Thyroid gland (tissue), 4 donors: ENCODE measurements at places on chromosomes 7 and 10. TPM values are rescaled to one million over a fixed set of nuclear protein-coding genes. Genes with fewer than 3 reads are reported as not detected.
A peak's percentile ranks its signal among the peaks of the same experiment; 100 is the strongest.

DNA sequence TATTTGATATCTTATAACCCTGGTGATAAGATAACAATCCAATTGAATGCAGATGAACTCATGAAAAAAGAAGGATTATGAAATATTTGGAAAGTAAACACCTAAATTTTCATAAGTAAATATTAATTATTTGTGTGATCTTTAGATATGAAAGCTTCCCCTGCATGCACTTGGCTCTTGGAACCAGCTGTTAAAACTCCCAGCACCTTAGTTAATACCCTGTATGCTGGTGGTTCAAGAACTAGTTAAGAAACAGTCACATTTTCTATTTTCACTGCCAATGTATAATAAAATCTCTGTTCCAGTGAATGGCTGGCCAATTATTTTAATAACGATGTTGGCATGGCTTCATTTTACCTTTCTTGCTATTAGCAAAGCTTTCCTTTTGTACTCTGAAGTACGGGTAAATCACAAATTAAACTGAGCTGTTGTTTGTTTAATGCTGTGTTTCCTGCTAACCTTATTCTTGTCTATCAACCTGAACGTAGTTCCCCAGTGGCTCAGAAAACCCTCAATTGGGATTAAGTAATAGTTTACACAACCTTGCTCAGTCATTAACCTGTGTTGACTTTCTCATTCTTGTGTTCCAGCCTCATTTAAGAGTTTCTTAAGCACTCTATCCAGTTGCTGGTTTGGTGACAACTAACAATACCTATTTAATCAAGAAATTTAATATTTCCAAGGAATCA is 38.9 kb downstream of the MET start:
- H3K36me3 ChIP-seq: no peaks in the 10 kb centered on the region
- no peak for DNase-seq
- no peaks in the 10 kb centered on the region for H3K27me3 ChIP-seq
- H3K27ac ChIP-seq: peak overlapping the region; percentile 59

GRCh38 chr10:36946598-36946997 is 178.8 kb upstream of the ANKRD30A start:
- no peak overlapping the region for H3K27ac ChIP-seq
- H3K4me3 ChIP-seq: no peak overlapping the region
- no peaks in the 10 kb centered on the region for H3K4me1 ChIP-seq
- no peak for DNase-seq
- no peaks in the 10 kb centered on the region for H3K27me3 ChIP-seq

DNA sequence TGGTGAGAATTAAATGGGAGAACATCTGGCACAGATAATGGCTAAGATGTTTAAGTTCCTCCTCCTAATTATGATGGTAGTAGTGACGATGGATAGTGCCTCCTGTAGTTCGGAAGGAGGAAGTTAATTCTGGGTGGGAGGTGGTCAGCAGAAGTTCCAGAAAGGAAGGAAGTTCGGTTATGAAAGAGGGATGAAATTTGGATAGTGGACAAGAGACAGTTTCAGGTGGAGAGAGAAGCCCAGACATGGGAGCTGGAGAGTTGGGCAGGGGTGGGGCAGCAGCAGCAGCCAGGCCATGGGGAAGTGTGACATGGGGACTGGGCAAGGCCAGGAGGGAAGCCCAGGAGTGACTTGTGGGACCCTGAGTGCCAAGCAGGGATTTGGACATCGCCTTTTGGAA is 99.5 kb downstream of the CCNY start:
- H3K36me3 ChIP-seq: no peaks in the 10 kb centered on the region
- H3K4me3 ChIP-seq: no peak overlapping the region
- H3K27ac ChIP-seq: no peak overlapping the region
- DNase-seq: no peak
- no peaks in the 10 kb centered on the region for H3K4me1 ChIP-seq
- no peaks in the 10 kb centered on the region for H3K27me3 ChIP-seq

DNA sequence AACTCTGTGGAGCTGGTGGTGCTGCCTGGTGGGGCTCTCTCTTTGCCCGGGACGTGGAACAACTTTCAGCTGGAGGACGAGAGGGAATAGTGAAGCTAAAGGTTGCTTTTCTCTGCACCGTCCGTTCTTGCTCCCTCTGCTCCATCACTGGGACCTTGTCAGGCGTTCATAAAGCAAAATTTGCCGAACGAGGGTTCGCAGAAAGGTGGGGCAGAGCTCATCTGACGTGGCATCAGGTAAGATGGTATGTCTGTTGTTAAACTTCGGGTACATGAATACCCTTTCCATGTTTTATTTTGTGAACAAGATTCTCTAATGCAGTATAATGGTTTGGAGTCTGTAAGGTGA is 416 bp downstream of the BBS9 start:
- H3K36me3 ChIP-seq: no peaks in the 10 kb centered on the region
- H3K4me1 ChIP-seq: peaks cover 4% of the 10 kb centered on the region
- no peaks in the 10 kb centered on the region for H3K27me3 ChIP-seq
- H3K27ac ChIP-seq: no peak overlapping the region
- DNase-seq: no peak

DNA sequence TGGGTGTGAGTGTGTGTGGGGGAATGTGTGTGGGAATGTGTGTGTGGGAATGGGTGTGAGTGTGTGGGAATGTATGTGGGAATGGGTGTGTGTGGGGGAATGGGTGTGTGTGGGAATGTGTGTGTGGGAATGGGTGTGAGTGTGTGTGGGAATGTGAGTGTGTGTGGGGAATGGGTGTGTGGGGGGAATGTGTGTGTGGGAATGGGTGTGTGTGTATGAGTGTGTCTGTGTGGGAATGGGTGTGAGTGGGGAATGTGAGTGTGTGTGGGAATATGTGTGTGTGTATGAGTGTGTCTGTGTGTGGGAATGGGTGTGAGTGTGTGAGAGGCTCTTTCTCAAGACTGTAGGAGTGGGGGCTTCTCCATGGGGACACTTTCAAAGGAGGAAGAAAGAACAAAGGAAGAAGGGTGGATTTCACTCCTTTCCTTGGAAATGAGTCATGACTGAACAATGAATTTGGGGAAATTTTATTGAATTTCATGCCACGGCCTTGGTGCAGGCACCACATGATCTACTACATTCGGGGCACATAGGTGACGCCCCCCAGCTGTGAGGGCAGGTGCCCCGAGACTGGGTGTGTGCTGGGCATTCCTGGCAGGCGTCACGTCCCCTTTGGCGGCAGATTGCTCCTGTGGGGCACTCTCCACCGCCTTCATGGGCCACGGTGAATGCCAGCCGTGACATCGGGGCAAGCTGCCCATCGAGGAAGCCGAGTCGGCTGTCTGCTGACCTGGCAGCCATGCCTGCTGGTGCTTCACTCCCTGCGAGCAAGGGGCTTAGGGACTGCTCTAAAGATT is 88.8 kb upstream of the INSIG1 start:
- H3K4me1 ChIP-seq: no peaks in the 10 kb centered on the region
- H3K27me3 ChIP-seq: no peaks in the 10 kb centered on the region
- H3K27ac ChIP-seq: peak overlapping the region; percentile 40
- no peak for DNase-seq
- H3K36me3 ChIP-seq: no peaks in the 10 kb centered on the region
- H3K4me3 ChIP-seq: no peak overlapping the region

GRCh38 chr10:49817845-49818244 is 55.7 kb upstream of the OGDHL start:
- H3K36me3 ChIP-seq: no peaks in the 10 kb centered on the region
- H3K4me3 ChIP-seq: no peak overlapping the region
- H3K27me3 ChIP-seq: no peaks in the 10 kb centered on the region
- H3K27ac ChIP-seq: no peak overlapping the region
- peak; percentile 5 for DNase-seq

- H3K27ac ChIP-seq: no peak overlapping the region
- no peaks in the 10 kb centered on the region for H3K4me1 ChIP-seq
- H3K4me3 ChIP-seq: no peak overlapping the region
- H3K36me3 ChIP-seq: peaks cover 52% of the 10 kb centered on the region
- H3K27me3 ChIP-seq: no peaks in the 10 kb centered on the region
- DNase-seq: no peak
These were observed 112.5 kb downstream of the SVIL start for GRCh38 chr10:29522061-29522855.

GRCh38 chr7:158065340-158065739 is 522.3 kb downstream of the PTPRN2 start:
- H3K4me3 ChIP-seq: no peak overlapping the region
- H3K4me1 ChIP-seq: no peaks in the 10 kb centered on the region
- DNase-seq: no peak
- H3K36me3 ChIP-seq: no peaks in the 10 kb centered on the region

GRCh38 chr10:89954061-89954460 is 252.7 kb downstream of the KIF20B start:
- no peaks in the 10 kb centered on the region for H3K27me3 ChIP-seq
- H3K36me3 ChIP-seq: no peaks in the 10 kb centered on the region
- H3K4me3 ChIP-seq: no peak overlapping the region
- H3K4me1 ChIP-seq: no peaks in the 10 kb centered on the region

DNA sequence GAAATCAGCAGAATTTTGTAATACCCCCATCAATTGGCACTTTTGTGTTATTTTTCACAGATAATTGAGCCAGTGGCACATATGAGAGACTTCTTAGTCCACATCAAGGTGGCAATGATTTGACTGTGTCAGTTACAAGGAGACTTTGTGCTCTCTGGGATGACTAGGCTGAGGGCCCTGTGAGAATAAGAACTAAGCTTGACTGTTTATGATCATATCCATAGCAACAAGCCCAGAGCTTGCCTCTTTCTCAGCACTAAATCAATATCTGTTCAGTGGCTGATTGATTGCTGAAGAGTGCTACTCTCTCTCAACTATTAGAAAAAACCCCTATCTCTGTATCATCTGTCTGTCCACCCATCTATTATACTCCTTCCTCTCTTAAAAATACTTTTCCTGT is 185.3 kb upstream of the PLPP4 start:
- H3K4me1 ChIP-seq: no peaks in the 10 kb centered on the region
- DNase-seq: no peak
- H3K36me3 ChIP-seq: no peaks in the 10 kb centered on the region
- no peak overlapping the region for H3K4me3 ChIP-seq

GRCh38 chr7:45902820-45903219 is 14.5 kb downstream of the IGFBP1 start:
- no peaks in the 10 kb centered on the region for H3K36me3 ChIP-seq
- no peaks in the 10 kb centered on the region for H3K4me1 ChIP-seq
- no peak overlapping the region for H3K27ac ChIP-seq

GRCh38 chr10:44906486-44906885 is 4.7 kb upstream of the TMEM72 start:
- no peak overlapping the region for H3K4me3 ChIP-seq
- H3K27ac ChIP-seq: no peak overlapping the region
- no peak for DNase-seq
- no peaks in the 10 kb centered on the region for H3K36me3 ChIP-seq

DNA sequence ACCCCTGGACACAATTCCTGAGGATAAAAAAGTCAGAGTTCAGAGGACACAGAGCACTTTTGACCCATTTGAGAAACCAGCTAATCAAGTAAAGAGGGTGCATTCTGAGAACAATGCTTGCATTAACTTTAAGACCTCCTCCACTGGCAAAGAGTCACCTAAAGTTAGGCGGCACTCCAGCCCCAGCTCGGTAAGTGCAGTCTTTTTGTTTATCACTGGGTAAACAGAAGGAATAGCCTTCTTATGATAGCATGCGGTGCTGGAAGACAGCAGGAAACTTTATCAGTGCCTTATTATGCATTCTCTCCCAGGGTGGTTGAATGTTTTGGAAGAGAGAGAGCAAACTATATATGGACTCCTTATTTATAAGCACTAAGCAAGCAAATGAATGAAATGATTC is 130.5 kb downstream of the CDK14 start:
- DNase-seq: no peak
- no peak overlapping the region for H3K27ac ChIP-seq

DNA sequence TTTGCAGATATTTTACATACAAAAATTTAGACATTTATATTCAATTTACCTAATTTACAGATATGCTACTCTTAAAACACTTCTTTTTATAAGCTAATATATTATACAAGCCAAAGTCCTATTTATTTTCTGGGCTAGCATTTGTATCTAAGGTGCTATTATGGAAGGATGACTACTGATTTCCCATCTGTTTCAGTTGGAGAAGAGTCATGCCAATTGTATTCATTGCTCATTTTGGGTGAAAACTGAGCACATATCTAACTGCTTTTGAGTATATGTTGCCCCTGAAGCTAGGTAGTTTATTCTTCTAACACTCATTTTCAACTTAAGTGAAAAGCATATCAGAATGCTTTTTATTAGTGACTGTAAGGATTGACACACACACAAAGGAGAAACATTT is 172.9 kb downstream of the CDK14 start:
- no peak overlapping the region for H3K4me3 ChIP-seq
- no peak for DNase-seq
- no peak overlapping the region for H3K27ac ChIP-seq
- H3K4me1 ChIP-seq: no peaks in the 10 kb centered on the region
- no peaks in the 10 kb centered on the region for H3K36me3 ChIP-seq

GRCh38 chr7:132930881-132931280 is 151.0 kb downstream of the CHCHD3 start:
- H3K36me3 ChIP-seq: no peaks in the 10 kb centered on the region
- no peak overlapping the region for H3K27ac ChIP-seq
- H3K4me3 ChIP-seq: no peak overlapping the region
- peak; percentile 10 for DNase-seq

DNA sequence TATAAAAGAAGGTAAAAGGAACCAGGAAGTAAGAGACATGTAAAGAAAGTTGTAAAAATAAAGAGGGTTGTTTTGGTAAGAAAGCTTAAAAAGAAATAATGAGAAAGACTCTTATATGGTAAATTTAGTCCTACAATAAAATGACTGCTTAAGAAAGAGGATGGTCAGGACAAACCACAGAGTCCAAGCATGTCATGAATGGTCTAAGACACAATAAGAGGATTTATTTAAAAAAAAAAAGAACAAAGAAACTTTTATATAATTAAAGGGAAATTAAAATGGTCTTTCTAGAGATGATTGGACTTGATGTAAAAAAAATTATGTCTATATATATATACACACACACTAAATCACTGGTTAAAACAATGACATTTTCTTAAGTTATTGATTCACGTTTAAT is 18.2 kb downstream of the ATAD1 start:
- DNase-seq: no peak
- H3K36me3 ChIP-seq: no peaks in the 10 kb centered on the region
- H3K27me3 ChIP-seq: no peaks in the 10 kb centered on the region
- H3K4me1 ChIP-seq: peaks cover 21% of the 10 kb centered on the region
- no peak overlapping the region for H3K4me3 ChIP-seq

- no peaks in the 10 kb centered on the region for H3K27me3 ChIP-seq
- H3K4me1 ChIP-seq: peaks cover 15% of the 10 kb centered on the region
- H3K36me3 ChIP-seq: no peaks in the 10 kb centered on the region
These were observed 93.3 kb upstream of the AGBL3 start for GRCh38 chr7:134892963-134893362.

- no peak overlapping the region for H3K4me3 ChIP-seq
- no peak for DNase-seq
- no peak overlapping the region for H3K27ac ChIP-seq
- peaks cover 10% of the 10 kb centered on the region for H3K36me3 ChIP-seq
- H3K27me3 ChIP-seq: no peaks in the 10 kb centered on the region
These were observed 191.8 kb downstream of the ZMYND11 start for GRCh38 chr10:326894-327635.

- H3K27me3 ChIP-seq: no peaks in the 10 kb centered on the region
- H3K27ac ChIP-seq: peak overlapping the region; percentile 66
- H3K4me1 ChIP-seq: peaks cover 32% of the 10 kb centered on the region
These were observed 20.5 kb upstream of the TNS3 start for GRCh38 chr7:47602272-47603004.

The ZCCHC24 gene
- 35.9 TPM for total RNA-seq

The ANAPC16 gene
- total RNA-seq: 112 TPM

The SPDYE16 gene
- total RNA-seq: not detected
